SK-MEL-5 (cell line): ENCODE measurements at places on chromosomes 1 and 21.

DNA sequence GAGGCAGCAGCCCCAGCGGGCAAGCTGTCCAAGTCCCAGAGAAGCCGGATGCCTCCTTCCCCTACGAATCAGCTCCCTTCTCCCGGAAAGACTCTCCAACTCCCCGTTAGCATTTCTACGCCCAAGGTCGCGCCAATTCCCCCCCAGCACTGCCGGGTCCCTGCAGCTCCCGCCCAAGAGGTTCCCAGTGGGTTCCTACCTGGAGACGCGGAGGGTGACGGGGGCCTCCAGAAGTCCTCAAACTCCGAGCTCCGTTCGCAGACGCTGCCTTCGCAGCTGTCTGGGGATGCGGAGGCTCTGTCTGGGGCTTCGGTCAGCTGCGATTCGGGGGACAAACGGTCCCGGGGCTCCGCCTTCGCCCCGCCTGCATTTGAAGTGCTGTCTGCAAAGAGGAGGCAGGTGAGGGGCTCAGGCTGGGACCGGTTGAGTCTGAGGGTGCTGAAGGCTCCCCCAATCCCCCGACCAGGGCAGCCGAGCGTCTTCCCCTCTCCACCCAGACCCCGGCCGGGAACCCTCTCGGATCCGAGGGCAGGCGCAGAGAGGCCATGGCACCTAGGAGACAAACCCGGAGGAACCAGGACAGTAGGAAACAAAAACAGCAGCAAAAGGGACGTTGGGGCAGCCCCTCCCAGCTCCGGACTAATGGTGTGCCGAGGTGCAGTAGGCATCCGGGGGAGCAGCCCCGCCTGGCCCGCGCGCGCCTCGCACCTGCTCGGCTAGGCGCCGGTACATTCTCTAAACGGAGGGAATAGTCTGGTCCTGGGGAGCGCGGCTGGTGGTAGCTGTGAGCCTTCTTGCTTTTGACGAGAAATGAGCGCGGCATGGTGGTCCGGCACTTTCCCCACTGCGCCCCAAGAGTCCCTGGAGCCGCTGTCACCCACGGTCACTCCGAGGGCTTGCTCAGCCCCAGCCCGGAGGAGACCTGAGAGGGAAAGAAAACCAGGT lies 3.8 kb downstream of the GFI1 start:
- DNase-seq, result no peak

GRCh38 chr1:151476083-151476482 lies 16.8 kb upstream of the POGZ start:
- DNase-seq, result peak; percentile 82

DNA sequence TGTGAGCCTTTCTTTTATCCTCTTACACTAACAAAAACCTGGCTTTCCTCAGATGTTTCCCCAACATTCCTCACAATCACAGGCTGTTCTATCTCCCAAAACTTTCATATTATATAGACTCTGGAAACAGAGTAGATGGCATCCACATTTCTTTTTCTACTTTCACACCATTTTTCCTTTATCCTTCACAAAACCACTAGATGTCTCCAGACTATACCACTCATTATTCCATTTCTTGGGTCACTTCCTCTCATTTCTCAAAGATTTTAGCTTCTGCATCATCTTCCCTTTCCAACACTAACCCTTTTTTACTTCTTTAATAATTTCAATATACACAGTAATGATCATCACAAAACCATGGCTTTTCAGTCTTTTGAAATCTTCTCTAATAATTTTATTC lies 286.0 kb upstream of the DEPDC1 start:
- DNase-seq, result peak; percentile 1

GRCh38 chr1:54314696-54315095 lies 91.5 kb downstream of the SSBP3 start:
- DNase-seq, result no peak

- DNase-seq, result no peak
Measured at GRCh38 chr1:98005326-98006010, 84.6 kb upstream of the DPYD start.

- no peak for DNase-seq
Measured at GRCh38 chr1:8343464-8344001, 25.6 kb downstream of the SLC45A1 start.

- no peak for DNase-seq
Measured at GRCh38 chr1:76727520-76727919, 139.8 kb upstream of the ST6GALNAC5 start.
